ENCODE measurements at places on chromosomes 2 and 18.
A peak's percentile ranks its signal among the peaks of the same experiment; 100 is the strongest.

GRCh38 chr2:233056961-233057605 is 3.1 kb upstream of the INPP5D start:
- no peak for DNase-seq

- DNase-seq = no peak
These were observed 134.8 kb upstream of the NCK2 start for GRCh38 chr2:105609746-105610402.

DNA sequence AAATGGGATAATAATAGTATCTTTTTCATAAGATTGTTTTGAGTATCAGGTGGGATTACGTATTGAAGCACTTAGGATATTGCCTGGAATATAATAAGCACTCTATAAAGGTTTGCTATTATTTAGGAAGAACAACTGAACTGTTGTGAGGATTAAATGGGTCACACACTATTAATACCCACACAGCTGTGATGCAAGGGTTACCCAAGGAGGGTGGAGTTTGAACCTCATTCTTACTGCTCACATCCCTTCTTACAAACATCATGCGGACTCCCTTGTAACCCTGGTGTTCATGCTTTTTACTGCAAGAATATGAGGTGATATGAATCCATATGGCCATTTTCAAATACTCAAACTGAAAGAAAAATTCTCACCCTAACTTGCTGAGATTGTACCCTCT is 113.5 kb downstream of the KCTD1 start:
- no peak for DNase-seq

GRCh38 chr2:45897842-45898241 is 246.4 kb downstream of the PRKCE start:
- DNase-seq = no peak

GRCh38 chr2:36411962-36412444 is 56.4 kb downstream of the CRIM1 start:
- DNase-seq = no peak

GRCh38 chr18:72738136-72738535 is 129.7 kb downstream of the NETO1 start:
- no peak for DNase-seq

- no peak for DNase-seq
These were observed 644 bp downstream of the ABCG5 start for GRCh38 chr2:43837831-43838559.

DNA sequence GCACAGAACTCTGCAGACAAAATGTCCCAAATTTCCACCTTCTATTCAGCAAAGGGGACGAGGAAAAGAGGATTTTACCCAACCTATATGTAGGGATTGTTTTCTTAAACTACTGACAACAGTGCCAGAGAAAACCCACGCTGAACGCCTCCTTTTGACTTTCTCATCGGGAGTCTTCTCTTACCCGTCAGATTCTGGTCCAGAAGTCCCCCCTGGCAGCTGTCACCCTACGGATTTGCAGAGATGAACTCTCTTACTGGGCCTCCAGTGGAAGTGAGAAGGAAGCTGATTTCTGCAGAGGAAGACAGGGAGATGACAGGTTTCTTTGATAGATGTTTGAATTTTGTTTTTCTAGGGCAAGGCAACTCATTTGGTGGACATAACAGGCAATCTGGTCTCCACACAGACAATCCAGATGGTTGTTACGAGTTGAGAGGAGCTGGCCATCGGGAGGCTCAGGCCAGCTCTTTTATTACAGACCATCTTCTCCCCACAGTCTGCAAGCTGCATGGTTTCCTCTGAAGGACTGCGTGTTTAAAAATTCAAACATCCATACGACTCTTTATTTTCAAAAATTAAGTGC is 804.3 kb downstream of the RNF144A start:
- no peak for DNase-seq

- DNase-seq = no peak
These were observed 14.1 kb downstream of the BBS5 start for GRCh38 chr2:169493360-169493759.

GRCh38 chr18:43115076-43115921 is at the start of gene RIT2:
RIT2 (minus strand) TSS chr18:43115685.
- no peak for DNase-seq

- no peak for DNase-seq
These were observed 110.7 kb downstream of the MDH1 start for GRCh38 chr2:63699549-63699839.

GRCh38 chr2:32947484-32948143 is 861 bp downstream of the LTBP1 start:
- no peak for DNase-seq

DNA sequence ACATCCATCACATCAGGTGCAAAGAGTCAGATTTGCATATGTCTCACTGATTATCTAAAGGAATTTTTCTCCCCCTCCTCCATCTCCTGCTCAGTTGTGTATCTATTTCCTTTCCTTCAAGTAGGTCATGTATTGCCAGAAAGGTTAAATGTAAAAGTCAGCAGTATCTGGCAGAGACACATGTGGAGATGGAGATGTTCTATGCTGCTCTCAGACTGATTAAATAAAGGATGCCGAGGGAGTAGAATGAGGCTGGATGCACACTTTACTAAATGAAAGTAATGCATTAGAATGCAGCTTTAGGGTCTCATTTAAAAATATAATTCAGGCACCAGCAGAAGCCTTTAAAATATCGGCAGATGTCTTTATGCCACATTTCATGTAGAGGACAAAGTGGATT is 555.3 kb downstream of the RNF144A start:
- DNase-seq = no peak

DNA sequence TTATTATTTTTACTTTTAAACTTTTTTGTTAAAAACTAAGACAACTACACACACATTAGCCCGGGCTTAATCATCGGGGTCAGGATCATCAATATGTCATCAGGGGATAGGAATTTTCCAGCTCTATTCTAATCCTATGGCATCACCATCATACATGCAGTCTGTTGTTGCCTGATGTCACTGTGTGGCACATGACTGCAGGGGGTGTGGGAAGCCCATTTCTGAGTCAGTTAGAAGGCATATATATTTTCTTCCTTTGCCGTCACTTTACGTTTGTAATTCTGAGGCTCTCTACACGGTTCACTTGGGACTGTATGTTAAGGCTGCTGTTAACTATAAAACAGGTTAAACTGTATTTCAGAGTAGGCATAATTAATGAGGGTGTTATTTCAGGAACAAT is 144.4 kb upstream of the ITGA6 start:
- no peak for DNase-seq

GRCh38 chr2:112791019-112791418 is 6.7 kb upstream of the IL1A start:
- no peak for DNase-seq

- no peak for DNase-seq
These were observed 24.3 kb upstream of the RESP18 start for GRCh38 chr2:219356834-219357233.

DNA sequence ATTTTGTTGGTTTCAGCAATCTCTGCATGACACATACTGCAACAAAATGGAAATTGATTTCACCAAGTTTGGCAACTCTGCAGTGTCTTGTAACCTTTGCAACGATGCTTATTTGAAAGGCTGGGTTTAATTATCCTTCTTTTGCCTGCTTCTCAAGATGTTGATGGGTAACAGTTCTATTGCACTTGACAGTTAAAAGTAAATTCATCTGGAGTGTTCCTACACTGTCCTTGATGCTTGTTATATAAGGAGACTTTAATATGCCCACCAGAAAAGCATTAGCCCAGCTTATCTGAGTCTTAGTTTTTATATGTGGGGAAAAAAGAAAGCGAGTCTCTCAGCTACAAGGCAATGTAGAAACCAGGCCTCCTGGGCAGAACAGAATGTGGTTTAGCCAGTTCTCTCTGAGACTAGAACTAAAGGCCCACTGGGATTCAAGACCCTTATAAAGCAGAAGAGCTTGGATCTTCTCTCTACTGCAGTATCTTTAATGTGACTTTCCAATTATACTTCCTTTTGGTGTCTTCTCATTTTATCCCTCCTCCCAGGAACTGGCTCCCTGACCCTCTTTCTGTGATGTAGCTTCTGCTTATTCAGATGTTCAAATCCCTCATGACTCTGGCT is 106.8 kb upstream of the LYPD6 start:
- no peak for DNase-seq

DNA sequence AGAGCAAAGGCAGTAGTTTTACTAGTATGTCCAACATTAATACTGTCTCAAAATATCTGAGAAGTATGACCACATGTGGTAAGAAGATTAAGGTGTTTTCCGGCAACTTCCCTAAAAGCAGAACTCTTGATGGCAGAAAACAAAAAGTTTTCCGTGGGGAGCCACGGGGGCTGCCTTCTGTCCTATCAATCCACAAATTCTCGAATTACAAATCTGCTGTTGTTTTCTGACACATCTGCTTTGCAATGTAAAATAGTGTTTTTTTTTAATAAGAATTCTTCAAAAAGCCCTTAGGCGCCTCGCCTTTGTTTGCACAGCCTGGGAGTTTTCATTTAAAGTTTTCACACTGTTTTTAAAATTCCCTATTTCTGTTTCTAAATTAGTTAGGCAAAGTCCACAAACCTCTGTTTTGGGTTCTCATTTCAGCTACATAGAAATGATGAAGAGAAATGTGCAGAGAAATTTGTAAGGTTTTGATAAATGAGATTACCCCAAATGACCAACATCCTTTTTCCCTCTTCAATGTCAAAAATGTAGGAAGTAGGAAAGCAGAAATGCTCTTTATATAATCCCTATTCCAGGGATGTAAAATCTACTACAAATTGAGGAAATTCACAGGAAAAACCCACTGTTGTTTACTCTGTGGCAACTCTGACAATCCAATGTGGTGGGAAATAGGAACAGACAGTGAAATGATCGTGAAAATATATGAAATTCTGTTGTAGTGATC is 385.8 kb downstream of the ZEB2 start:
- DNase-seq = no peak

DNA sequence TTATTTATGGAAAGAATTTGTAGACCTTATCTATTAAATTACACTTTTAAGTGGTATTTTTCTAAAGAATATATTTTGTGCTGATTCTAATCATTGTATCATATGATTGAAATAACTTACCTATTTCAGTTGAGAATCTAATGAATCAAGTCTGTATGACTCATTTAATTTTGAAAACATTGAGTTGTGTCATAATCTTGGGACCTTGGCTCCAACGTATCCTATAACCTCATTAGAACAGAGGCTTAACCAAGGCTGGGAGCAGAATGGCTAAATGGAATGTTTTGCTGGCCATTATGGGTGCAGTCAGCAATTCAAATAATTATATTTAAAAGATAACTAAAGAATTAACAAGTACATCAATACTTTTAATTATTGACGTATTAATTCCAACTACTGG is 19.6 kb upstream of the GULP1 start:
- no peak for DNase-seq

GRCh38 chr2:241040081-241040803 is 41.8 kb downstream of the SNED1 start:
- no peak for DNase-seq

- peak; percentile 43 for DNase-seq
These were observed 211.9 kb downstream of the ALPK2 start for GRCh38 chr18:58416704-58417683.

DNA sequence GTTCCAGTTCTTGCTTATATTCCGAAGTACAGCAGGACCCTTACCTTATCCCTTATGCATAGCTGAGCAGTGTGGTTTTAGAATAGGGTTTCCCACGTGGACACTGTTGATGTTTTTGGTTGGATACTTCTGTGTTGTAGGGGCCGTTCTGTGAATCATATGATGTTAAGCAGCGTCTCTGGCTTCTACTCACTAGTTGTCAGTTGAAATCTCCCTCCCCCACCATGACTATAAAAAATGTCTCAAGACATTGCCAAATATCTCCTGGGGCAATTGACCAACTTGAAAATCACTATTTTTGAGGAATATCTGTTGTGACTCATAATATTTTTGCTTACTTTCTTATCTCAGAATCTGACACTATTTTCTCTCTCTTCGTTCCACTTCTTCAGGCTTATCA is 713.7 kb downstream of the TSN start:
- DNase-seq = no peak
